ENCODE measurements at places on chromosomes 13 and 19.
A peak's percentile ranks its signal among the peaks of the same experiment; 100 is the strongest.

GRCh38 chr19:49097453-49098288 lies 12.4 kb downstream of the SNRNP70 start:
- peak; percentile 47 for DNase-seq

- DNase-seq = no peak
Observed at GRCh38 chr19:35076657-35077056, 35.1 kb downstream of the HPN start.

DNA sequence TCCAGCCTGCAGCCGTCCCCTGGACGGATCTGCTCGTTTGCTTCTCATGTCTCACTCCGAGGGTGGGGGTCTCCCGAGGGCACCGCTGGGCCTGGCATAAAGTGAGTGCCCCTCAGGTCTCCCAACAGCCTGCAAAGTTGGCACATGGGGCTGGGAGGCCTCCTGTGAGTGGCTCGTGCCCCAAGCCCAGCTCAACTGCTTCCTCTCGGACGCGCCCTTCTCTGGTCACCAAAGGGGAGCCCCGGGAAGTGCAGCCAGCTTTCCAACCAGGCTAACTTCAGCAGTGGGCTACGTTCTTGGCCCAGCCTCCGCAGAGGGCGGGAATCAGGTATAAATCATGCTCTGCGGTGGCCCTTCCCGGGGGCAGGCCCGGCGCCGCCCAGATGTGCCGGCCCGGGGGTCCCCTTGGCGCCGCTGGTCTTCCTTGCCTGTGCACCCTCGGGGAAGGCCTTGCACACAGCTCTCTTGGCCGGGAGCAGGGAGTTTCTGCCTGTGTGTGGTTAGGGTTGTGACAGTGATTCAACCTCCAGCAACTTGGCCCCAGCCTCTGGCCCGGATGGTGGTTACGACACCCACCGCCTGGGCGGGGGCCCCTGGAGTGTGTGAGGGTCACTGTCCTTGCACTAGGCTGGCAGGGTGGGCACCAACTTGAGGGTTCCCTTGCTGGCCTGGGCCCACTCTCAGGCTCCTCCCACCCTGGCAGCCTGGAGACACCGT lies 20.7 kb downstream of the CEBPG start:
- peak; percentile 72 for DNase-seq

GRCh38 chr19:53980539-53981375 lies 10.7 kb upstream of the CACNG6 start:
- DNase-seq = no peak

Measured in stromal cell of bone marrow (primary cell).